Bone marrow (tissue), 2 donors: ENCODE measurements at places on chromosomes 11 and 22.

GRCh38 chr11:117688255-117688797, 108.7 kb downstream of the DSCAML1 start:
- no peak for DNase-seq

DNA sequence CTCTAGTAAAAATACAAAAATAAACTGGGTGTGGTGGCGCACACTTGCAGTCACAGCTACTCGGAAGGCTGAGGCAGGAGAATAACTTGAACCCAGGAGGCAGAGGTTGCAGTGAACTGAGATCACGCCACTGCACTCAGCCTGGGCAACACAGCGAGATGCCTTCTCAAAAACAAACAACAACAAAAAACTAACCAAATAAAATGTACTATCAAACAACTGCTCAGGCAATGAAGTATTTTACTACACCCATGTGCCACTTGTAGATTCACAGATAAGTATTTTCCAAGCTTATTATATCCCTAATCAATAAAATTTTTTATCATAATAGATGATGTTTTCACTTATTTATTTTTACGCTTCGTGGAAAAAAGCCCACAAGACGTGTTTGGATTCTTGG, 924 bp downstream of the C11orf65 start:
- DNase-seq, result no peak

GRCh38 chr11:108793138-108793537, 128.3 kb downstream of the DDX10 start:
- no peak for DNase-seq

DNA sequence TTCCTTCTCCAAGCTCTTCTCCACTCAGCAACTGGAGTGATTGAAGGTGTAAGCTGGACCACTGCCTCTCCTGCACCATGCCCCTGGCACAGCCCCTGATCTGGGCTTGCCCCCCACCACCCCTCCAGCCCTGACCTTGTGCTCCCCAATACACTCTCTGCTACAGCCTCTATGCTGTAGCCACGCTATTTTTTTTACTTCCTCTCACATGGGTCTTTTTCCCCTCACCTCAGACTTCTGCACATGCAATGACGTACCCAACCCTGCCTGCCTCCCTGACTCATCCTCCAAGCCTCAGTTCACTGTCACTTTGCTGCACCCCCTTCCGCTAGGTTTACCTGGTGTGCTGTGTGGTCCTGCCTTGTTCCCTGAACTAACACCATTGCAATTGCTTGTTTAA, 9.0 kb downstream of the CSNK2A3 start:
- DNase-seq, result no peak

DNA sequence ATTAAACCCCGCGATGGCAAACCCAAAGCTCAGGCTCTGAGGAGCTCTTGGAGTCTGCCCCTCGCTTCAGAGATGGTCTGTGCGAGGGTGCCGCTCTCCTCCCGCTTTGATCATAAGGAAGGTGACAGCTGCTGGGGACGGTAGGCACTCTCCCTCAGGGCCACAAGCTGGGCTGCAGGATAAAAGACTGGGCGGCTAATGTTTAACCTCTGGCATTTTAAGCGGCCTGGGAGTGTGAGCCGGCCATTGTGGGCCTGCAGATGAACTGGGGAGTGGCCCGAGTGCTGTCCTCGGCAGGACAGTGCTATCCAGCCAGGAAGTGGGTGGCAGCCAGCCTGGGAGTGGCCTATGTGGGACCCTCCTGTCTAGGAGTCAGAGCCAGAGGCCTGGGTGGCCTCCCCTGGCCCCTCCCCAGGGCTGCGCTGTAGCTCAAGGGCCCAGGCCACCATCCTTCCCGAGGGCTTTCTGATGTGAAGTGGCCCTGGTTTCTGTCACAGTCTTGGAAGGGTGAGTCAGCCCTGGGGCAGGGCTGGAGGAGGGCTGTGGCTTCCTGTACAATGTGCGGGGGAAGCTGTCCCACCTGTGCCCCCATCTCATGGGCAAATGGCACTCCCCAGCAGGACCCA, 58.7 kb upstream of the PRODH start:
- DNase-seq, result no peak

GRCh38 chr22:24878969-24879368, 67.5 kb downstream of the LHFPL7 start:
- DNase-seq, result no peak

GRCh38 chr11:45928535-45929215, 6.2 kb downstream of the LARGE2 start:
- no peak for DNase-seq

GRCh38 chr11:927871-928270, 2.2 kb downstream of the AP2A2 start:
- DNase-seq, result no peak

- no peak for DNase-seq
Measured at GRCh38 chr11:116138280-116138679, 634.1 kb upstream of the CADM1 start.

- no peak for DNase-seq
Measured at GRCh38 chr11:69253028-69253427, 40.9 kb upstream of the MYEOV start.

DNA sequence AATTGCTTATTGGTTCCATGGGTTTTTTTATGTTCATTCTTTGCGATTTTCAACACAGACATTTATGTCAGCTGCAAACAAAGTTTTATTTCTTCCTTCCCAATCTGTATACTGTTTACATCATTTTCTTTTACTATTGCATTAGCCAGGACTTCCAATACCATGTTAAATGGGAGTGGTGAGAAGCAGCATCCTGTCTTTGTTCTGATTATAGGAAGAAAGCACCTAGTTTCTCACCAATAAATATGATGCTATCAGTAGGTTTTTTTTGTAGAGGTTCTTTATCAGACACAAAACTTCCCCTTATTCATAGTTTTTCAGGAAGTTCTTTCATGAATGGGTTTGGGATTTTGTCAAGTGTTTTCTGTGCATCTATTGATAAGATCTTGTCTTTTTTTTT, 28.0 kb upstream of the OR8B8 start:
- DNase-seq, result no peak

DNA sequence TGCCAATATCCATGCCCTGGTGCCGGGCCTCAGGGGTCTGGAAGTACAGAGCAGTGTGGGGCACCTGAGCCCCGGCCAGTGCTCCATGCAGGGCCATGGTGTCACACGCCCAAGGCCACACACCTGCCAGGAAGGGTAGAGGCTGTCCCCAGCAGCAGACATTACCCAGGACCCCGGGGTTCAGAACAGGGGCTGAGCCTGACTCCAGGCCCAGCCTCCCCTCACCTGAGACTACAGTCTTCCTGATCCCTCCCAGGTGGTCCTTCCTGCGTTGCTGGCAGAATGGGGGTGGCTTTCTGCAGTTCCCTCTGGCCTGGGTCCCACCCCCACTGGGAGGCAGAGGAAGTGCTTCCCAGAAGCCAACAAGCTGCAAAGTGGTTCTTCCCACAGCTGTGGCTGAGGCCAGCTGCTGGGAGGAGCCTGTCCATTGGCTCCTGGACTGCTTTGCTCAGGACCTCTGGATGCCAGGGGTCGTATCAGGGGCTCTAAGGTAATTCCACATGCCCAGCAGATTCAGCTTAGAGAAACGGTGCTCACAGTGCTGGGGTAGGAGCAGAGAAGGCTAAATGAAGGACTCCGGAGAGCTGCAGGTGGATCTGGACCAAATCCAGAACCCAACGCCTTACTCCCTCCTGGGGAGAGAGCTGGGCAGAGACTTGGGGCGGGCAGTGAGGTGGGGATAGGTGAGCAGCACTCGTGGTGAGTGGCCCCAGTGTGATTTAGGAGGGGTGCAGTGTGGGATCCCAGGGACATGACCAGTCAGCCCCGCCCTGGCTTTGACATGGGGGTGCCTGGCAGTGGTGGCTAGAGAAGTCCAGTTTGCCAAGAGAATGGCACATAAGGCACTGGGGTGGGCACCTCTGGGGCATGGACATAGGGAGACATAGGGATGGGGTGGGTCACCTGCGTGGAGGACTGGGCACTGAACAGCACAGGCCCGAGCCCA, 12.6 kb downstream of the TCIRG1 start:
- DNase-seq, result no peak

DNA sequence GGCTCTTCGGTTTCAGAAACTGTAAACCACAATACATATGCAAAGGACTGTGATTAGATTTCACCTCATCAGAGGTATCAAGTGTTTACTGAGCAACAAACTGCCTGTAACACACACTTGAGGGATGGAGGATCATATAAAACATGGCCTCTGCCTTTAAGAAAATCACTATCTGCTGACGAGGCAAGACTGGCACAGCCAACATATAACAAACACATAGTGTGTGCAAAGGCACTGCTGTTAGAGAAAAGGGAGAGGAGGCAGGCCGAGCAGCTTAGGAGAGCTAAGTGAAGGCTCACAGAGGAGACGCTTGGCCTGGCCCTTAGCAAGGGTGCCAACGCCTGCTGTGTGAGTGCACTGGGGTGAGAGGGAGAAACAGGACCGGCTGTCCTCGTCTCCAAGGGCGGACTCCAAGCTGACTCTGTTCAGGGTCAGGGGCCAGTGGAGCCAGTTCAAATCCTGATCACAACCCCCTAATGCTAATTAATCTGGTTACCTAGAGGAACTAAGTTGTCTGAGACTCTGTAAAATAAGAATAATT, 48.2 kb downstream of the LRFN4 start:
- DNase-seq, result no peak

GRCh38 chr11:503179-503981, 3.7 kb downstream of the RNH1 start:
- DNase-seq, result peak; percentile 66

DNA sequence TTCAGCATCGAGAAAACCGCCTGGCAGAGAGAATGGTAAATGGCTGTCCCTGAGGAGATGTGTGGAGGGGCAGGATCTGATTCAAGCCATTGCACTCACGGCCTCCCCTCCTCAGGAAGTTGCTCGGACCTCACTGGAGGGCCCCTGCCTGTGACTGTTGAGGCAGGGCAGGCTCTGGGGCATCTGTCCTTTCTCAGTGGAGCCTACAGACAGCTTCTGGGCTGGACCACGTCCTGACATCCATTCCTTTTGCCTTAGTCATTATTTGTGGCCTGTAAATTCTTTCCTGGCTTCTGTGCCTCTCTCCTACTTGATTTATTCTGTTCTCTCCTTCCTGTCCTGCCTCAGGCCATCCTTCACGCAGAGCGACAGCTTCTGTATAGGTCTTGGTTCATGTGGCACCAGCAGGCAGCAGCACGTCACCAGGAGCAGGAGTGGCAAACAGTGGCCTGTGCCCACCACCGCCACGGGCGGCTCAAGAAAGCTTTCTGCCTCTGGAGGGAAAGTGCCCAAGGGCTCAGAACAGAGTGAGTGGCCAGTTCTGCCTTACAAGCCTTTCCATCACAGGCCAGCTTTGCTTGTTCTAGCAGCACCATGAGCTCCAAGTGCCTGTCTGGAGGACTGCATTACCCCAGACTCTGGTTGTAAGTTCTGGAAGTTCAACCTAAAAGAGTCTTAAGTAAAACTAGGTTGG, 59.6 kb downstream of the PISD start:
- DNase-seq, result no peak

DNA sequence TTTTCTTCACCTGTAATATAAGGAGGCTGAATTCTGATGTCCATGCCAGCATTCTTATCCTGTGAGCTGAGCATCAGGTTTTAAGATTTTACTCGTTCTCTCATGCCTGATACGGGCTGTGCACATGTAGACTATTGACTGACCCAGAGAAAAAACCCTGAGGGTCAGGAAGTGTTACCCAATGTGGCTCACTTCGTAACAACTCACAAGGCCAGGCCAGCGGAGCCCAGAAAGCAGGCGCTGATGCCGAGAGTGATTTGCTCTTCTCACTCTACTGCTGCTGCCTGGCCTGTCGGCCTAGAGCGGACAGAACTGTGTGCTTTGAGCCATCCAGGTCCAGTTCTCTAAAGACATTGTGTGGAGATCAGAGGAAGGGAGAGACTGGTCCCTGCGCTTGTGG, 10.8 kb downstream of the THYN1 start:
- DNase-seq, result no peak

GRCh38 chr22:43308836-43309235, 34.3 kb downstream of the SCUBE1 start:
- DNase-seq, result no peak

GRCh38 chr11:1854949-1855885, 2.3 kb downstream of the LSP1 start:
- no peak for DNase-seq

DNA sequence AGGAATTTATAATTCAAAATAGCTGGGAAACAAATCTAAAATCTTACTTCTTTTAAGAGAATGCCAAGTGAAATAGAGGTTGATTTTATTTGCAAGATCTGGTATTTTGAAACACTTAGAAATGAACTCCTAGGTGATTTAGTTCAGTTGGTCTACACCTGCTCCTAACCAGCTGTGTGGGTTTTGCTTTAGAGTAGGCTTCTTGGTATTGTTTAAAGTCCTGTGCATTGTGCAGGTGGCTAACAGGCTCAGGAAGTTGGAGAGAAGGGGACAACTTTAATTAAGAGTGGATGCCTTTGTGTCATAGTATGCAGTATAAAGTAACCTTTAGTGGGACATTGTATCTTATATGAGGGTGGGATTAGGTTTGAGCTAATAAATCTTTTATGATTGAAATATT, 4.1 kb upstream of the RAG2 start:
- no peak for DNase-seq

GRCh38 chr11:47979378-47980087, 826 bp upstream of the PTPRJ start:
- no peak for DNase-seq

DNA sequence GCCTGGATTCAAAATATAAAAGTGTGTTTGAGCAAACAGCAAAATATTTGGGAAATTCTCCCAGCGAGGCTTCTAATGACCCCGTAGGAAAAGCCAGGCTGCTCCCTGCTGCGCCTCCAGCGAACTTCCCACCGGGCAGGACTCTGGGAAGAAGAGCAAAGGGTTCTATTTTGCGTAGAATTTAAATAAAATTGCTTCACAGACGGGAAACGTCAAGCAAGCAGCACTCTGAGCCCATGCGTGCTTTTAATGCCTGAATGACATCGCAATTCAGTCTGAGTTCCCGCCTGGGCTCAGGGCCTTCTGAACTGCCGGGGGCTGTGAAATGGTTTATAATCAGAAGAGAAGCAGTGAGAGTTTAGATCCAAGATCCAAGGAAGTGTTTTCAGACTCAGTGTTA, 775.1 kb downstream of the BRD1 start:
- no peak for DNase-seq

- DNase-seq, result no peak
Measured at GRCh38 chr22:44445307-44445680, 52.7 kb downstream of the RTL6 start.

GRCh38 chr11:83663988-83664387, 377.8 kb upstream of the CCDC90B start:
- DNase-seq, result no peak

- DNase-seq, result no peak
Measured at GRCh38 chr11:88101881-88102597, 73.2 kb downstream of the RAB38 start.

DNA sequence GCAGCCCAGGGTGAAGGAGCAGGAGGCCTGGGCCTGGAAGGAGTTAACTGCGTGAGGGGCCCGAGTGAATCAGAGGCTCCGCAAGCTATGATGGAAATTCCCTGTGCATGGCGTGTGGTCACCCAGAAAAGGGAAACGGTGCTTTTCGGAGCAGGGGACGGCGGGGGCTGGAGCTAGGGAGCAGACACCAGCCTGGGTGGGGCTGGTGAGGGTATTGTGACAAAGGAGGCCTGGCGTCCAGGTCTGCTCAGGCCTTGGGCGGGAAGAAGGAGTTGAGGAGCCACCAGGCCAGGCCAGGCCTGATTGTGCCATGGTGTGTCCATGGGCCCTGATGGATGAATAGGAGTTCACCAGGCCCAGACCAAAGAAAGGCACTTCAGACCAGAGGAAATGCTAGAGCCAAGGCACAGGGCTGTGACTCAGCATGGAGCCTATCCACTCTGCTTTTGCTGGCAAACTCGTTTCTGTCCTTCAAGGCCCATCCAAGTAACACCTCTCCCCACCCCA, 12.8 kb upstream of the SPI1 start:
- peak; percentile 75 for DNase-seq
